ENCODE measurements at places on chromosomes 2 and 18.
A peak's percentile ranks its signal among the peaks of the same experiment; 100 is the strongest.

- H3K27ac ChIP-seq: no peak overlapping the region
- no peaks in the 10 kb centered on the region for H3K36me3 ChIP-seq
These were observed 27.2 kb downstream of the TNS1 start for GRCh38 chr2:217975626-217976025.

DNA sequence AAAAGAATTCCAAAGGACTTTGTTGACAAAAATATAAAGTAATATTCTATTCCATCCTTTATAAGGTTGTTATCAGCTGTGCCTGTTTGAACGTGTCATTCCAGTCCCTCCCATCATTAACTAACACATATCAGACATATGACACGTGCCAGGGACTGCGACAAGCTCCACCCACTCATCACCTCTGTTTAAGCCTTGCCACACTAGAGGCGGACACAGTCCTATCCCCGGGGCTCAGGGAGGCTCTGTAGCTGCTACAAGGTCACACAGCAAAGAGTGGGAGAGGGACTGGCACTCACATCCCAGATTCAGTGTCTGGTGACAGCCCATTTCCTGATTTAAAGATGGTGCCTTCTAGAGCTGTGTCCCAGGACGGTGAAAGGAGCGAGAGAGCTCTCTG, 30.0 kb downstream of the TBC1D8 start:
- no peaks in the 10 kb centered on the region for H3K36me3 ChIP-seq
- peaks cover 20% of the 10 kb centered on the region for H3K4me1 ChIP-seq
- H3K4me3 ChIP-seq: no peak overlapping the region
- no peak overlapping the region for H3K27ac ChIP-seq
- peaks cover 18% of the 10 kb centered on the region for H3K27me3 ChIP-seq

GRCh38 chr18:66252703-66253102, 351.2 kb downstream of the CDH19 start:
- DNase-seq: no peak
- H3K27me3 ChIP-seq: no peaks in the 10 kb centered on the region
- no peak overlapping the region for H3K27ac ChIP-seq
- H3K4me1 ChIP-seq: no peaks in the 10 kb centered on the region
- H3K4me3 ChIP-seq: no peak overlapping the region

DNA sequence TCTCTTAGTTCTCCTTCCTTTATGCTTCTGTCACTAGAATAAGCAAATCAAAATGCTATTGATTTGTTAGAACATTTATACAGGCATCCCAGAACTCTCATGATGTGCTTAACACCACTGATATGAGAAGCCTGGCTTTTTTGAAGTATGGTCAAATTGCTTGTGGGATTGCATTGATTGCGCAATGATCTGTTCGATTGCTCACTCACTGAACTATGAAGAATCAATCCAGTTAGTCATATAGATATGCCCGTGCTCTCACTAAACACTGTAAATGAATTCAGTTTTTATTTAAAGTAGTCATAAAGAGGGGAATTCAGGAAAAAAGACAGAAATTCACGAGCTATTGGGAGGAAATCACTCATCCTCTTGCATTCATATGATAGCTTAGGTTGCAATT, 1237.8 kb downstream of the SUCLG1 start:
- H3K4me1 ChIP-seq: no peaks in the 10 kb centered on the region
- no peak overlapping the region for H3K4me3 ChIP-seq
- no peak overlapping the region for H3K27ac ChIP-seq
- H3K36me3 ChIP-seq: no peaks in the 10 kb centered on the region
- no peaks in the 10 kb centered on the region for H3K27me3 ChIP-seq

GRCh38 chr2:197315371-197315770, 4.8 kb upstream of the ANKRD44 start:
- DNase-seq: no peak
- H3K4me3 ChIP-seq: no peak overlapping the region
- H3K27me3 ChIP-seq: peaks cover 4% of the 10 kb centered on the region
- H3K36me3 ChIP-seq: no peaks in the 10 kb centered on the region
- H3K27ac ChIP-seq: no peak overlapping the region
- H3K4me1 ChIP-seq: peaks cover 14% of the 10 kb centered on the region

- H3K27ac ChIP-seq: no peak overlapping the region
- H3K36me3 ChIP-seq: peaks cover 4% of the 10 kb centered on the region
- DNase-seq: no peak
- peaks cover 2% of the 10 kb centered on the region for H3K27me3 ChIP-seq
- H3K4me3 ChIP-seq: no peak overlapping the region
These were observed 23.5 kb downstream of the LRRTM1 start for GRCh38 chr2:80281049-80281448.

- H3K4me1 ChIP-seq: peaks cover 10% of the 10 kb centered on the region
- H3K4me3 ChIP-seq: peak overlapping the region; percentile 46
- peak overlapping the region; percentile 73 for H3K27ac ChIP-seq
- peaks cover 1% of the 10 kb centered on the region for H3K27me3 ChIP-seq
- H3K36me3 ChIP-seq: peaks cover 2% of the 10 kb centered on the region
These were observed 26.5 kb upstream of the IGFBP2 start for GRCh38 chr2:216606551-216607276.

DNA sequence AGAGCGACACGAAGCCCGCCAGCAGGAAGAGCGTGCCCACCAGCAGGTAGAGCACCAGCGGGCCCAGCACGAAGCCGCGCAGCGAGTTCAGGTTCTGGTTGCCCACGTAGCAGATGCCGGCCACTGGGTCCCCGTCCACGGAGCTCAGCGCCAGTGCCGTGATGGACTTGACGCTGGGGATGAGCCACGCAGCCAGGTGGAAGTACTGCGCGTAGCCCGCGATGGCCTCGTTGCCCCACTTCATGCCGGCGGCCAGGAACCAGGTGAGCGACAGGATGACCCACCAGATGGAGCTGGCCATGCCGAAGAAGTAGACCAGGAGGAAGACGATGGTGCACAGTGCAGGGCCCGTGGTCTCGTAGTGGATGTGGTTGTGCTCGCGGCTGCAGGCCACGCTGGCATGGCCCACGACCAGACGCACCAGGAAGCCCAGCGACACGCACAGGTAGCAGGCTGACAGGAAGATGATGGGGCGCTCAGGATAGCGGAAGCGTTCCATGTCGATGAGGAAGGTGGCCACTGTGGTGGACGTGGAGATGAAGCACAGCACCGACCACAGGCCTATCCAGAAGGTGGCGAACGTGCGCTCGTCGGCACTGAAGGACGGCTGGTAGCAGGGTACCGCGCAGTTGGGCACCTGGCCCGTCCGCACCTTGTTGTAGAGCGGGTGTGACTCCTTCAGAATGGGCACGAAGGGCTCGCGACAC, 2.1 kb downstream of the FZD5 start:
- H3K27me3 ChIP-seq: peaks cover 19% of the 10 kb centered on the region
- peak overlapping the region; percentile 91 for H3K4me3 ChIP-seq
- peaks cover 44% of the 10 kb centered on the region for H3K4me1 ChIP-seq
- no peak for DNase-seq

GRCh38 chr2:226362980-226363379, 436.6 kb downstream of the IRS1 start:
- no peaks in the 10 kb centered on the region for H3K4me1 ChIP-seq
- no peak for DNase-seq
- H3K27ac ChIP-seq: no peak overlapping the region
- no peak overlapping the region for H3K4me3 ChIP-seq
- H3K27me3 ChIP-seq: no peaks in the 10 kb centered on the region
- H3K36me3 ChIP-seq: no peaks in the 10 kb centered on the region

DNA sequence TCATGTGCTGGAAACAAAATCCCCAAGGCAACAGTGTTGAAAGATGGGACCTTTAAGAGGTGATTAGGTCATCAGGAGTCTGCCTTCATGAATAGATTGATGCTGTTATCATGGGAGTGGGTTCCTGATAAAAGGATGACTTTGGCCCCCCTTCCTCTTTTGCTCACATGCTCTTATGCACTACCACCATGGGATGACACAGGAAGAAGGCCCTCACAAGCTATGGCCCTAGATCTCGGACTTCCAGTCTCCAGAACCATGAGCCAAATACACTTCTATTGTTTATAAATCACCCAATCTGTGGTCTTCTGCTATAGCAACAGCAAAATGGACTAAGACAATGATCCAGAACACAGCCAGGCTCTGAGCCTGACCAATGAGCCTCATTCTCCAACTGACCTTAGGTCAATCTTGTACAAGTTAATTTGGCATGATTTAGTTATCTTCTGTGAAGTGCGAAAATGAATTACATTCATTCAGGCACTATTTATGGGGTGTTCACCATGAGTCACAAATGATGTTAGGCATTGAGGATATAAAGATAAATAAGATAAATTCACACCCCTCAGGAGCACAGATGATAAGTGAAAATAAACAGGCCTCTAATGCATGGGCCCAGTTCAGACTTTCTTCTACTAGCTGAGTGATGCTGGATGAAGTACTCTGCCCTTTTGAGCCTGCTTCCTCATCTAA, 37.7 kb upstream of the NT5C1B start:
- H3K36me3 ChIP-seq: peaks cover 2% of the 10 kb centered on the region
- DNase-seq: no peak
- H3K27me3 ChIP-seq: peaks cover 3% of the 10 kb centered on the region

DNA sequence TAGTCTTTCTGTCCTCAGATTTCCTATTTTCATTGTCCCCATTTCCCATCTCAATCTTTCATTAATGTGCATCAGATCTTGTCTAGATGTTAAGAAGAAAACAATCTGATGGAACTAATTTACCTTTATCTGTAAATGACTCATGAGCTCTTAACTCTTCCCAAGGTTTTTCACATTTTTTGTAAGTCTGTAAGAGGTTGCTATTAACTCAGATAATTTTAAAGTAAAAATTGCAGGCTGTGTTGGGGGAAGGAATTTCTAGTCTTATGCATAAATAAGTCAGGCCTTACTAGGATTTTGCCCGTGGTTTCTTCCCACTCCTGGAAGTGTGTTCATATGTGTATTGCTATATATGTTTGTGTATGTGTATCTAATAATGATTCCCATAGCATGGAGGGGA, 4.3 kb downstream of the NAB1 start:
- no peak overlapping the region for H3K27ac ChIP-seq
- H3K4me1 ChIP-seq: peaks cover 31% of the 10 kb centered on the region
- peaks cover 7% of the 10 kb centered on the region for H3K27me3 ChIP-seq
- H3K4me3 ChIP-seq: no peak overlapping the region

DNA sequence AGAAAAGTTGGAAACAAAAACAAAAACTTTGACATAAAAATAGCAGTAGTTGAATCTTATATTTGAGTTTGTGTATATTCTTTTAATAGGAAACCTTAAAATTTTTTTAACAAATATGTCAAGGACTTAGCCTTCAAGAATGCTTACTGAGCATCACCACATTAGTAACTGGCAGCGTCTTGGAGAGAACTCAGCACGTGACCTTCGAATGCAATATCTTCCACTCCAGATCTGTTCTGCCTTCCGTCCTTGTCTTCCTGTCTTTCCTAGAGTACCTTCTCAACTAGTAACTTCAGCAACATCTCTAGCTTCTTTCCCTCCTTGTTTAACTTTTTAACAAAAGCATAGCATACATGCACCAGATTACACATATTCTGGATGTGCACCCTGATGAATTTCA, 972 bp downstream of the RSAD2 start:
- H3K4me3 ChIP-seq: peak overlapping the region; percentile 57
- H3K27ac ChIP-seq: peak overlapping the region; percentile 4
- peaks cover 10% of the 10 kb centered on the region for H3K36me3 ChIP-seq
- no peak for DNase-seq
- no peaks in the 10 kb centered on the region for H3K27me3 ChIP-seq

- no peak overlapping the region for H3K27ac ChIP-seq
- DNase-seq: no peak
- H3K4me3 ChIP-seq: no peak overlapping the region
- peaks cover 2% of the 10 kb centered on the region for H3K27me3 ChIP-seq
- no peaks in the 10 kb centered on the region for H3K4me1 ChIP-seq
These were observed 195.8 kb downstream of the NDUFA10 start for GRCh38 chr2:239829326-239829725.

- no peak overlapping the region for H3K4me3 ChIP-seq
- no peak for DNase-seq
- H3K36me3 ChIP-seq: no peaks in the 10 kb centered on the region
- no peaks in the 10 kb centered on the region for H3K4me1 ChIP-seq
These were observed 332.8 kb upstream of the SOX11 start for GRCh38 chr2:5359397-5359796.

DNA sequence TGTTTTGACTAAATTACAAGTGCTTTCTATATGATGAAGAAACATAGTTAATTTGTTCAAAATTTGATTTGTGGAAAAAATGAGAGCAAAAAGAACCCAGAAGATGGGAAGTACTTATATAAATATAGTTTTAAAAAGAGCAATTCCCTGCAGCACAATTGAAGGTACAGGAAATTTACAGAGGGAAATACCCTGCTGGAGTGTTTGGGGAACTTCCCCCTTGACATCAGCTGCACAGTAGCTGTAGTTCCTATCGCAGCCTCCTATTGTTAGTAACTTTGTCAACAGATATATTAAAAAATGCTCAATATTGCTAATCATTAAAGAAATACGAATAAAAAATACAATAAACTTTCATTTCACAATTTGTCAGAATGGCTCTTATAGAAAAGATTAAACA, 1118.8 kb upstream of the ZEB2 start:
- H3K4me1 ChIP-seq: no peaks in the 10 kb centered on the region
- no peaks in the 10 kb centered on the region for H3K36me3 ChIP-seq
- no peaks in the 10 kb centered on the region for H3K27me3 ChIP-seq

- H3K27ac ChIP-seq: no peak overlapping the region
- no peak for DNase-seq
- H3K4me3 ChIP-seq: no peak overlapping the region
- H3K4me1 ChIP-seq: no peaks in the 10 kb centered on the region
These were observed 494.0 kb upstream of the MYT1L start for GRCh38 chr2:2825062-2825461.
